PC-9 (cell line): ENCODE measurements at places on chromosomes 13 and 19.

GRCh38 chr19:39307046-39307821, 11.0 kb downstream of the IFNL1 start:
- H3K36me3 ChIP-seq = no peaks in the 10 kb centered on the region
- no peaks in the 10 kb centered on the region for H3K4me1 ChIP-seq
- DNase-seq = peak; percentile 53
- H3K27me3 ChIP-seq = no peaks in the 10 kb centered on the region
- no peak overlapping the region for H3K4me3 ChIP-seq

DNA sequence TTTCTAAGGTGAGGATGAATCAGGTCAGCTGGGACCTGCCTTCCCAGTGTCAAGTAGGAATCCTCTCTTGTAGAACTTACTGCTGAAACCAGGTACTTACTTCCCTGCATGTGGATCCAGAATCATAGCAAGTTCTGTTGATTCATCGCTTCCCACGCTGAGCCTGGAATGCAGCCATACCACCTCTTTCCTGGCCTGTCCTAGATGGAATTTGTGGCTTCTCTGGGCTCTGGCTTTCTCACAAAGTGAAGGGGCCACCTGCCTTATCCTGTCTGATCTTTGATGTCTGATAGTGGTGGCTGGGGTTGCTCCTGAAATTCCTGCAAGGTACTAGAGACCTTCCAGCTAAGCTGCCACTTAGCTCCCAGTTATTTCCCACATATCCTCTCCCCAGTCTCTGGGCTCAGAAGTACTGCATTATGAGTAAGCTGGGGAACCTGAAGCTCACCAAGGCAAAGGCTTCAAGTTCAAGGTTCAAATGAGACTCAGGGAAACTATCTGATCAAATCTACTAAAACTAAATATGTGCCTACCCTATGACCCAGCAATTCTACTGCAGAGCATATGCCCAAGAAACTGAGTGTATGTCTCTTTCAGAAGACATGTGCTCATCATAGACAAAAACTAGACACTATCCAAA, 103.5 kb downstream of the SUCLA2 start:
- no peak overlapping the region for H3K4me3 ChIP-seq
- no peaks in the 10 kb centered on the region for H3K36me3 ChIP-seq
- peak; percentile 73 for DNase-seq
- H3K4me1 ChIP-seq = peaks cover 6% of the 10 kb centered on the region; the same call in 1 of the 2 replicates
- H3K27me3 ChIP-seq = no peaks in the 10 kb centered on the region

DNA sequence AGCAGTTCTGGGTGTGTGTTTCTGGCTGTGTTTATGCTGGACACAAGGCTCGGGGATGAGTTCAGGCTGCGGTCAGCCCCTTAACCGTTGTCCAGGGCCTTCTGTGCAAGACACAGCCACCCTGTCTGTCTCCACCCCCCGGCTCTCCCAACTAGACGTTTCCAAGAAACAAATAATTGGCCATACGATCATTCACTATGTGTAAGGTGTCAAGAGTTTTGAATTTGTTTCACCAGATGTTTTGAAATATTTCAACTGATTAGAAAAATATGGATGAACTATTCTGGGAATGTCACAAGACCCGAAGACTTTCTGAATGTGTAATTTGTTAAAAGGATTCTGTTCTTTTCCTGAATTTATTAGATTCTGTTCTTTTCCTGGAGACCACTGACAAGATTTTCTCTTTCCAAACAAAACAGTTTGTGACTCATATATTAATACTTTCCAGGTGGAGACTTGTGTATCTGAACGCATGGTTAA, 318.2 kb downstream of the MYO16 start:
- no peaks in the 10 kb centered on the region for H3K27me3 ChIP-seq
- H3K27ac ChIP-seq = no peak overlapping the region
- H3K36me3 ChIP-seq = no peaks in the 10 kb centered on the region
- H3K4me3 ChIP-seq = no peak overlapping the region
- H3K4me1 ChIP-seq = no peaks in the 10 kb centered on the region

- H3K27ac ChIP-seq = no peak overlapping the region
- no peak for DNase-seq
- no peaks in the 10 kb centered on the region for H3K27me3 ChIP-seq
- peaks cover 11% of the 10 kb centered on the region; the same call in 1 of the 2 replicates for H3K36me3 ChIP-seq
- H3K4me1 ChIP-seq = 0 out of 2 replicates have a peak, but pooled peaks cover 6% of the 10 kb centered on the region
- H3K4me3 ChIP-seq = peak overlapping the region; percentile 82
These were observed 1.4 kb downstream of the KCTD15 start for GRCh38 chr19:33797802-33798671.
